ENCODE measurements at places on chromosomes 3 and 15.

GRCh38 chr3:50525987-50526386, 22.6 kb upstream of the CACNA2D2 start:
- no peak for DNase-seq

DNA sequence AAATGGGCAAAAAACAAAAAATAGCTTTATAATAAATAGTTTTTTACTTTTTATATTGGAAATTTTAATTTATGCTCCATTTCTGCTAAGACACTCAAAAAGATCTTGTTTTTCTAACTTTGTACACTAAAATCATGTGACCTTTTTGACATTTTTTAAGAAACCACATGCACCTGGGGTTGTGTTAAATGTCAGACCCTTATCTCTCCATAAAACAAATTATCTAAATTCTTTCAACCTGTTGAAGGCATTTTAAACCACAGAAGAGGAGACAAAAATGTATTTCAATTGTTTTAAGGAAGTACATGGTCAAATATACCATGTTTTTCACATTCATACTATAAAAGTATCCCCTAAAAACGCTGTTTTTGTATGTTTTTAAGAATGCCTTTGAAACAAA, 29.2 kb downstream of the IFT80 start:
- DNase-seq: no peak

DNA sequence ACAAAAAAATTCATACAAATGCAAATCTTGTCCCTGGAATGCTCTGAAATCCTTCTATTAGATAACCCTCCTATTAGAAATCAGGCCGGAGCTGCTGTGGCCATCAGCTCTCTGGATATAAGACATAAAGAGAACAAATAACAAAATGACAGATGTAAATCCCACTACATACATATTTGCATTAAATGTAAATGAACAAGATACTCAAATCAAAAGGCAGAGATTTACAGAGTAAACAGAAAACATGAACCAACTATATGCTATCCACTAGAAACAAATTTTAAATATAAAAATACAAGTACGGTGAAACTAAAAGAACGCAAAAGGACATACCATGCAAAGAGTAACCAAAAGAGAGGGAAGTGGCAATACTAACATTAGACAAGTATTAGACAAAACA, 10.7 kb downstream of the CYFIP1 start:
- DNase-seq: no peak

DNA sequence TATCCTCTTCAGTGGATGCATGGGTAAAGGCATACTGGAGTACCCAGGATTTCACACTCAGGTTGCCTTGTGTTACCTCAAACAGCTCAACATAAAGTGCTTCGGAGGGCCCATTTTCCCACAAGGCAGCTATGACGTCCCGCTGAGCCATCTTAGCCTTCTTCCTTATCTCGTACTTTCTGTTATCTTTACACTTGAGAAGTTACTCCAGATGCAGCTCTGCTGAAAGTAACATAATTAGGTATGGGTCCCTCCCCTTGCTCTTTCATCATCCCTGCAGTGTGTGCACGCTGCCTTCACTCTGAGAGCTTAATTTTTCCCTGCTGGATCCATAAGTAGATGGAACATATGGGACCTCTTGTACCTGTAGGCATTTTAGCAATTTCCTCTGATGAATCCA, 410.3 kb downstream of the AGBL1 start:
- DNase-seq: no peak

DNA sequence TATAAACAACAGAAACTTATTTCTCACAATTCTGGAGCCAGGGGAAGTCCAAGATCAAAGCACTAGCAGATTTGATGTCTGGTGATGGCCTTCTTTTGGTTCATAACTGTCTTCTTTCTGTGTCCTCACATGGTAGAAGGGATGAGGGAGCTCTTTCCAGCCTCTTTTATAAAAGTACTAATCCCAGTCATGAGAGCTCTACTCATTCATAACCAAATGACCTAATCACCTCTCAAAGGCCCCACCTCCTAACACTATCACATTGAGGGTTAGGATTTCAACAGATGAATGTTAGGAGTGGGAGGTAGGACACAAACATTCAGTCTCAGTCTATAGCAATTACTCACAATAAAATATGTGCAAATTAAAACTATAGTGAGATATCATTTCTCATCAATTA, 50.1 kb upstream of the UBE2E2 start:
- DNase-seq: no peak

DNA sequence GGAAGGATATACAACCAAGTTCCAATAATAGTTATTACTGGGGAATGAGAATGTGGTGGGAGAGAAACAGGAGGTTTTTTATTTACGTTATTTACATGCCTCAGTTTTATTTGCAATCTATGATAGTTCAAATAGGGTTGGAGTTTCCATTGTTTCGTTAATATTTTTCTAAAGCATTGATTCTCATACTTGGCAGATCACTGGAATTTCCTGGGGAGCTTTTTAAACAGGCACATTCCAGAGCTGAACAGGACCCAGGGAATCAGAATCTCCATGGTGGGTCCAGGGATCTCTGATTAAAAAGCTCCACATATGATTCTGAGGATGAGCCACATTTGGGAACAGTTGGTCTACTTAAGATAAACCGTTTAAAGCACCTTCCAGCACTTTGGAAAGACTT, 123.9 kb downstream of the IL20RB start:
- DNase-seq: no peak

DNA sequence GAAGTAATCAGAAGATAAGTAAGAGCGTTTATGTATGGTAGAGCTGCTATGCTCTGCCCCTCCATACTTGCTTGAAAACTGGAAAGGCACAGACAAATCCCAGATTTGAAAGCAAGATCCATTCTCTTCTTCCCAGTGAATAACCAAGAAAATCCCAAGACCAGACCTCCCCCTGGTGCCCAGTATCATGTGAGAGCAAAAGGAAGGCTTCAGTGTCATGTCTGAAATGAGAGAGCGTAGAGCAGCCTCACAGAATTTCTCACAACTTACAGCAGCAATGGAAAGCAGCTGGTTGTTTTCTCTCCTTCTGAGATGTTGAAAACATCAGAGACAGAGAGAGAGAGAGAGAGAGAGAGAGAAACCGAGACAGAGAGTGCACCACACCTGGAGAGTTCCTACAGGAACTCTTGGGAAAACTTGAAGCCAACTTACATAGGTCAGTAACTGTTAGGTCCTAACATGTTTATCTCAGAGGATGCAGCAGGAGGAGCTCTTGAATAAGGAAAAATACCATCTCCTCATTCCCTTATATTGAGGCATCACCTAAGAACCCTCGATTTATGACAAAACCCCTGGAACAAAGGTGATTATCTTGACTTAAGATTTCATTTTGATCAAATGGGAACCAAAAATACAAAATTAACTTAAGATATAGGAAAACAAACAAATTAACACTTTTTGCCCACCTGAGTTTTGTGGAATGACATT, 273.3 kb downstream of the NSUN3 start:
- peak; percentile 78 for DNase-seq

DNA sequence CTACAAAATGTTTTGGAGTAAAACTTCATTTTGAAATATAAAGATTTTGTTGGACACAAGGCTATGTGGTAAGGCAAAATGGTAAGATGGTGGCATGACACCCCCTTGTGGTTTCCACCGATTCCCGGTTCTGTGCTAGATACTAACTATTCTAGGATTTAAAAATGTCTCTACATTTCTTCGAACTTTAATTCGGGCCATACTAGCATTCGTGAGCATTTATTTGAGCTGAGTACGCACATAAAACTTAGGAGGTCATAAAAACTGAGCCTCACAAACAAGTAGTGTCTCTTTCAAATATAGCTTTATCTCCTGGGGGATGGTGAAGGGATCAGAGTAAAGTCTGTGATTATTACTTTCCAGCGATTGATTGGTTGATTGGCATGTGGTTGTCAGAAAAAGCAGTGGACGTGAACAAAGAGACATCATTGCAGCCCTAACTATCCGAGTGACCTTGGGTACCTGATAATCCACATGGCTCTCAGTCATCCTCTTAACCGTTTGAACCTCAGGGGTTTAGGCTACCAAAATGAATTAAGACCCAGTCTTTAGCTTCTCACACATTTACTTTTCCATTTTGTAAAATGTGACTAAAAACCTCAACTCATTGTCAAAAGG, 1.1 kb upstream of the ZNF639 start:
- DNase-seq: peak; percentile 61

DNA sequence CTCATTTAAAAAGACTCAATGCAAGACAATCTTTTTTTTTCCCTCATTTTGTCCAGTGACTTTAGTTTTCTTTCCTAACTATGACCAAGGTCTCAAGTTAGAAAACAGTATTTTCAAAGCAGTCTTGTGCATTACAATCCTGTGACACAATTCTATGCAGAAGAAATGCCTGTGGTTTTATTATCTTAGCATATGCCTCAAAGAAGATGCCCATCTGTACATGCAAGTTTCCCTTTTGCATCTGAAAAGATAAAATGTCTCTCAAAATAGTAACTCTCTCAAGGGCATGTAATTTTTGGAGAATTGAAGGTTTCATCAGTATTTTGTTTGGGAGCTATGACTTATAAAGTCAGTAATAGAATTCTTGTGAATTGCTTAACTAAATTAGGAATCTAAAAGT, 292.0 kb upstream of the SUCLG2 start:
- DNase-seq: peak; percentile 6

- DNase-seq: no peak
These were observed 3.5 kb upstream of the CHST14 start for GRCh38 chr15:40467261-40467615.

- DNase-seq: peak; percentile 56
These were observed 59.4 kb downstream of the DAPK2 start for GRCh38 chr15:63986751-63987341.

GRCh38 chr15:29270976-29271375, 1.4 kb upstream of the NSMCE3 start:
- DNase-seq: no peak

- DNase-seq: no peak
These were observed 7.7 kb upstream of the SEC13 start for GRCh38 chr3:10328460-10329071.

GRCh38 chr15:29784413-29784812, 37.9 kb downstream of the TJP1 start:
- no peak for DNase-seq

DNA sequence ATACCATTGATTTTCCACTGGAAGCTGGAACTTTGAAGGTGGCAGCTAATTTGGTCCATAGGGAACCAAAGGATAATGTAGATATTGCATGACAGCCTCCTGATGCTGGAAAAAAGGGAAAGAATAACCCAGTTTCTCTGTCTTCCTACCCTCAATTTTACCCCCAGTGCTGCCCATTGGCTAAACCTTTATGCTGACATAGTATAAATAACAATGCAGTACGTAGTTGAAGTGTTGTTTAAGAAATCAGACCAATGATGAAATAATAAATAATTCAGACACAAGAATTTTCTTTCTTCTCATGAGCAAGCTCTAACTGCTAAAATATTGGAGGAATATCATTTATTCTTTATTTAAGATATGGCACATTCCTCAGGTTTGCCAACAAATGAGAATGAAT, 843.4 kb downstream of the EPHA3 start:
- DNase-seq: no peak

DNA sequence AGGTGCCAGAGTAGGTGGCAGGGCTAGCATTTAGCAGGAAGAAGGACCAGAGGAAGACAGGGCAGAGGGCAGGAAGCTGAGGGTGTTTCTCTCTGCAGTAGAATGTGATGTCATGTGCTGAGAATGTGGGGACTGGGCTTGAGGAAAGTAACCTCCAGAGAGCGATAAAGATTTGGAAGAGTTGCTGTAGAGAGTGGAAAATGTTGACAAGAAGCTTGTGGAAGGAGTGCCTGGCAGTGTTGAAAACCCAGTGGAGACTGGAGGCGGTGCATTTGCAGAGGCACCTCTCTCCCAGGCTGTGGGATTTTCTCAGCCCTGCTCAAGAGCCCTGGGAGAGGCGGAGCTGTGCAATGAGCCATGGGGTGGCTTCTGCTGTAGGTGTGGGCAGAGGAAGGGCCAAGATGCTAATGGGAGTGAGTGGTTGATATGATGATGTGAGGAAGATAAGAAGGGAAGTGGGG, 54.8 kb downstream of the MESD start:
- DNase-seq: no peak

GRCh38 chr3:179404307-179404706, 47.0 kb downstream of the GNB4 start:
- DNase-seq: no peak

DNA sequence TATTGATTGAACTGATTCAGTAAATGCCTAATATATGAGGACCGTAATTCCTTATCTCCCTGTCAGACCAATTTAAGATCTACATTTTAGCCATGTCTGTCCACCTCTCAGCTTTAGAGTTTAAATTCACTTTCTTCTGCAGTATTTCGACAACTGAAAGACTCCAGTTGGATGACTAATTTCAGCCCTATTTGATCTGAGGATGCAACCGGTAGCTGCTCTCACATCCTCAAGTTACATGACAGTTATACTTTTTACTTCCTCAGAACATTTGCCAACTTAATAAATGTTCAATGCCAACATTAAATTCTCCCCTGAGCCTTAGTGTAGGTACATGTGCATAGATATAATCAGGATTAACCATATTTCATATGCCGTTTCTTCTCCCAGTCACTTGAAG, 2.5 kb upstream of the HHLA2 start:
- DNase-seq: no peak

DNA sequence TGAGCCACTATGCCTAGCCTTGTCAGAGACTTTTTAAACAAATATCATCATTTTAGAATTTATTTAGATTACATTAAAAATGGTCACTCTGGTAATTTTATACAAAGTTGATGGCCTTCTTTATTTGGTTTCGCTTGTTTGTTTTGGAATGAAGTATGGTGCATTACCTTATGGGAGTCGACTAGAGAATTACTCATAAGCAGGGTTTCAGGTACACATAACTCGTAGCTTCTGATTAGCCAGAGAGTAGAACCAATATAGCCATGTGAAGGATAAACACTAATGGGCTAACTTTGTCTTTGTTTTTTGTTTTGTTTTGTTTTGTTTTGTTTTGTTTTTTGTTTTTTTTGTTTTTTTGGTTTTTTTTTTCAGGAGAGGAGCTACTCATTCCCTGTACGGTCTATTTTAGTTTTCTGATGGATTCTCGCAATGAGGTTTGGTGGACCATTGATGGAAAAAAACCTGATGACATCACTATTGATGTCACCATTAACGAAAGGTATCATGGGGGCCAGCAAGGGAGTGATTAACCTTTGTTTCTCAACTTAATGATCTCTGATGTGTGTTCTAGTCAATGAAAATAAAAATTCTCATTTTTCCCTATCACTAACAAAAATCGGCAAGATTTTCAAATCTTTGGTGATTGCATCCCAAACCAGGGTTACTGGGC, 113.2 kb downstream of the IL1RAP start:
- no peak for DNase-seq
